NCI-H524 (cell line): ENCODE measurements at places on chromosomes 3 and 15.

GRCh38 chr3:54264050-54264449 lies 141.7 kb downstream of the CACNA2D3 start:
- no peak for DNase-seq

DNA sequence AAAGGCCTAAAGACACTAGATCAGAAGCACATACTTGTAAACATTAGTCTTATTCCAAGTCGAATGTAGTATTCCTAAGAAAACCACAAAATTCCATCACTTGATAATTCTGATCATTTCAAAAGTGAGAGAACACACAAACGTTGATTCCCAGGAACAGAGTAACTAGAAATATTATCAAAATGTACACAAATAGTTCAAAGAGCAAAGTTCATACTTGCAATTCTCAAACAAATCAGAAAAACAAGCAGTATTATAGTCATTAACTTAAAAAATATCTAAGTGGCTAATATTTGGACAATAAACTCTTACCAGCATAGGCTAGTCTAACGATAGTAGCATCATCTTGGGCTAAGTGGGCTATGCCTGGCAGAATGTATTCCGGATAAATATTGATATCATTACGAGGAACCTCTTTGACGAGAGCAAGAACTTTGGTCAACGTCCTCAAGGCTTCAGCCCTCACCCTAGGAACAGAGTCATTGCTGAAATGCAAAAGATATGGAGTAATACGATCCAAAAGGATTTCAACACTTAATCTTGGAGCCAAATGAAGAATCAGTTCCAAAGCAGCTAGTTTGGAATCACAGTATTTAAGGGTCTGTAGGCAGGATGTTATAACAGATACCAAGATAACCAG lies 13.3 kb downstream of the PIK3R4 start:
- no peak for DNase-seq

DNA sequence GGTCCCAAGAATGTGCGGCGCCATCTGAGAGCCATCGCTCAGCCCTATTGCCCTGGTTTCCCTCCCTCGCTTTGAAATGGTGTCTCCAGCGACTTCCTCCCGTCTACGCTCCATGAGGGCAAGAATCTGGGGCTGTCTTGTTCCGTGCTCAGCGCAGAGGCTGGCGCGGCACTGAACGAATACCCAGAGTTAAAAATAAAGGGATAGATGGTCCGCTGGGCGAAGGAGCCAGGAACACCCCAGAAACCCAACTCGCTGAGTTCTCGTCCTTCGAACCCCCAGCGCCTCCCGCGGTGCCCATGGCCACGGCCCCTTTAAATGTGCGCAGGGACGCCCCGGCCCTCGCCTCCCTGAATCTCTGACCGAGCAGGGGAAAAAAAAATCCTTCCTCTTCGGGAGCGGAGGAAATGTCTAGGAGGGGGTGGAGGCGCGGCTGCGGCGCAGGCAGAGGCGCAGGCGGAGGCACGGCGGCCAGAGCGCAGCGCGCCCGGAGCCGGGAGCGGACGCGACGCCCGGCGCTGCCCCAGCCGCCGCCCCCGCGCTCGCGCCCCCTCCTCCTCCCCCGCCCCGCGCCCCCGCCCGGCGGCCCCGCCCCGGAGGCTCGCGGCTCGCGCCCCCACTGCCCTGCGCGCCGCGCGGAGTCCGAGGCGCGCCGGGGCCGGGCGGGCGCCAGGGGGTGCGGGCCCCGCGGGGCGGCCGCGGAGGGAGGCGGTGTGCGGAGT lies 8.5 kb upstream of the FGD5 start:
- DNase-seq, result no peak

DNA sequence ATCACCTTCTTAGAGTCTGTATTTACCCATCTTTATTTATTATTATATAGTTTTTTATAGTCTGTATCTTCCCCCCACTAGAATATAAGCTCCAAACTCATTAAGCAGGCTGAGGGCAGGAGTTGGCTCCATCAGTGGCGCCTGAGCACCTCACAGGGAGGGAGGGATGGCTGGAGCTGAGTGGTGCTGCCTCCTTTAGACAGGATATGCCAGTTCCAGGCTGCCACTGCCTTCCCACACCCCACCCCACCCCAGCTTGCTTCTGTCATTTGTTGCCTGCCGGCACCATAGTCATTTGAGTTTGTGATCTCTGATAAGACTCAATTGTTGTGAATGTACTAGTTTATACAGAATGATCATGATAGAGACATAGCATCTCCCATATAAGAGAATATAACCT lies 85.5 kb downstream of the KLHL25 start:
- no peak for DNase-seq

DNA sequence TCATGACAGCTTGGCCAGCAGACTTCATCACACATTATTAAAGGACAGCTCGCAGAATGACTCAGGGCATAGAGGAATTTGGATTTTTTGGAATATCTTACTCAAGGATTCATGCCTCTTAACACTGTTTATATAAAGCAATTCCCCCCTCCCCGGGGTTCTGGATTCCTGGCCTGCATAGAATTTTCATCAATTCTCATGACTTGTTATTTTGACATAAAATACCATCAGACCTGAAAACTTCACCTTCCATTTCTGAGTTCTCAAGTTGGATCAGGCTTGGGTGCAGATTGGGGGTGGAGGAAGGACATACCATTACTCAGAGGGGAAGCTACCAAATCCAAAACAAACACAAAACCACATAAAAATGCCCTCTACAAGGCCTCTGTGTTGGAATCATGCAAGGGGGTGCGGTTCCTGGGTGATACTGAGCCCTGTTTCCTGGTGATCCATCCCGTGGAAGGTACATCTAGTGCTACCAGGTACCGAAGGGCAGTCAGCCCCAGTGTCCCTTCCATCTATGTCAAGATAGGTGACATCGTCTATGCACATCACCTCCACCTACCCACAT lies 95.3 kb downstream of the DAPK2 start:
- DNase-seq, result no peak

- DNase-seq, result no peak
Observed at GRCh38 chr3:56406826-56407515, 61.3 kb downstream of the ERC2 start.

DNA sequence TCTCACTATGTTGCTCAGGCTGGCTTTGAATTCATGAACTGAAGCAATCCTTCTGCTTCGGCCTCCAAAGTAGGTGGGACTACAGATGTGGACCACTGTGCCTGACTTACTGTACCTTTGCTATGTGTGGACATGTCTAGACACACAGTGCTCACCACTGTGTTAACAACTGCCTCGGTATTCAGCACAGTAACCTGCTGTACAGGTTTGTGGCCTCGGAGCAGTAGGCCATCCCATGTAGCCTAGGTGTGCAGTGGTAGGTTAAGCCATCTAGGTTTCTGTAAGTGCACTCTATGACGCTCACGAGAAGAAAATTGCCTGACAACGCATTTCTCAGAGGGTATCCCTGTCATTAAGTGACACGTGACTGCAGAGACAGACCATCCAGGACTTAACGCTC lies 70.3 kb downstream of the TAMM41 start:
- DNase-seq, result no peak

DNA sequence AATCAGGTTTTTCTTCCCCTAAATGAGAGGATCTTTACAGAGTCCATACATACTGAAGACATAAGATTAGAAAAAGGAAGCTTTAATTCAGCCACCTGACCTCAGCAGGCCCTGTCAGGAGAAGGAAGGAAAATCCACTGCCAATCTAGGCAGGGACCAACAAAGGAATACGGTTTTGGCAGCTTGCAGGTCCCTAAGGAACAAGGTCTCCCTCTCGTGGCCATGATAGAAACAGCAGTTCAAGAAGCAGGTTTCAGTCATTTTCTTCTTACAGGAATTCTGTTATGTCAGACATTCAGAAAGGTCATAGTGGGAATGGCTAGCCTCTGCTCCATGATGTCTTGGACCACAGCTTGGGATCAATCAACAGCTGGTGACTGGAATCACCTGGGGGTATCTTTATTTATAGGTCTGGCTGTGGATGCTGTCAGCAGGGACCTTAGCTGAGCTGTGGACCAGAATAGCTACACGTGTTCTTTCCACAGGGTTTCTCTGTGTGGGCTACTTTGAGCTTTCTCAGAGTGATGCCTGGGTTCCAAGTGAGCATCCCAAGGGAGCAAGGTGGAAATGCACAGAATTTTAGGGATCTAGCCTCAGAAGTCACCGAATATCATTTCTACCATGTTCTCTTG lies 9.4 kb upstream of the CMSS1 start:
- DNase-seq, result peak; percentile 23

GRCh38 chr15:31478702-31479221 lies 152.1 kb downstream of the KLF13 start:
- no peak for DNase-seq

DNA sequence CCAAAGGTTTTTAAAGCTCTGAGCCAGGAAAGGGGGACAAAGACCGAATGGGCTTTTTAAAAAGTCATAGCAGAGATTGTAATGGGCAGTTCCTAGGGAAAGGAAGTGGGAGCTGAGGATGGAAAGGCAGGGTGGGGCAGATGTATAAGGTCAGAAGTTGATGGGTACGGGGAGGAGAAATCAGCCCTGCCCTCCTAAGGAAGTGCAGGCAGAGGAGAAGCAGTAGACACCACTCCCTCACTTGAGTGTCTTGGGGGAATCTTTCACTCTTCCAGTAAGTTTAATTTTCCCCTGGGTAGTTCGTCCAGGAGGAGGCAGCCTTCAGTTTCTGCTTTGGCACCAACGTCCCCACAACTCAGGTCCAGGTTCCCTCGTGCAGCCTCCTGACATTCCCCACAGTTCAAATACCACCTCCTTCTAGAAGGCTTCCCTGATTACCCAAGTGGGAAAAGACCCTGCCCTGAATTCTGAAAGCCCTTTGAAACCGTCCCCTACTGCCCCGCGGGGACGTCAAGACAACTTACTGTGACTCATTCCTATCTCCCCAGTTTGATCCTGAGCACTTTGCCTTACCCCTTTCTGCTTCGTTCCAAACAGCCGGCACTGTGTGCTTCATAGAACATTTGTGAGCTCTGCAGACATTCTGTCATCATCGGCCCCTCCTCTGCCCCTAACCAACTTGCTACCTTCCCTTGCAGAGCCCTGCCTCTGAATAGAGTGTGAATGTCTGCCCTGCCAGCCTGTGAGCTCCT lies 14.3 kb upstream of the SRP14 start:
- no peak for DNase-seq

DNA sequence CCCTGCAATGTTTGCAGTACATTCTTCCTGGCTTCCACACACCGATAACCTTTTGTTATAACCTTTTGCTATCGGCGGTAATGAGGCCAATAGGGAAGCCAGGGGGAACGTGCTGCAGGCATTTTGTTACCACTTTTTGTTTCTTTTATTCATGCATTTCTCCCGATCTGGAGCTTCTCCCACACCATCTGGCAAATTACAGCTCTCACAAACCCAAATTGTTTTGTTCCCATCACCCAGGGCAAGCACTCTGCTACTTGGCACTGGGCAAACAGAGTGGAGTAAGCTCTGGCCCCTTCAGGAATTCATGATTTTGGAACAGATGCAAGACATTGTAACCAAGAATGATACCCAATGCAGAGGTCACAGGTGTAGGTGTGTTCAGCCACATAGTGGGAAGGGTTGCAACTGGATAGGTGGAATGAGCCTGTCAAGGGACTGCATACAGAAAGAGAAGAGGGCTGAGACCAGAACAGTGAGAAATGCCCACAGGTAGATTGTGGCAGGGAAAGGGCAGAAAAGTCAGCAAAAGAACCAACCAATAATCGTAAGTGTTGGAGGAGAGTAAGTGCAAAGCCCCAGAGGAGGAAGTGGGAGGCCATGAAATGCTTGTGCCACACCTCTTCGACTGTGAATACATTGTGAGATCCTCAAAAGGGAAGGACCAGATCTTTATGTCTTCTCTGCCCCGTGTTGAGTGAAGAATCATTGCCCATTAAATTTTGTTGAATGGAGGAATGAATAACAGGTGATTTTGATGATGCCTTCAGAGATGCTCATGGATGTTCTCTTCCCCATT lies 45.8 kb downstream of the PARP15 start:
- DNase-seq, result no peak

DNA sequence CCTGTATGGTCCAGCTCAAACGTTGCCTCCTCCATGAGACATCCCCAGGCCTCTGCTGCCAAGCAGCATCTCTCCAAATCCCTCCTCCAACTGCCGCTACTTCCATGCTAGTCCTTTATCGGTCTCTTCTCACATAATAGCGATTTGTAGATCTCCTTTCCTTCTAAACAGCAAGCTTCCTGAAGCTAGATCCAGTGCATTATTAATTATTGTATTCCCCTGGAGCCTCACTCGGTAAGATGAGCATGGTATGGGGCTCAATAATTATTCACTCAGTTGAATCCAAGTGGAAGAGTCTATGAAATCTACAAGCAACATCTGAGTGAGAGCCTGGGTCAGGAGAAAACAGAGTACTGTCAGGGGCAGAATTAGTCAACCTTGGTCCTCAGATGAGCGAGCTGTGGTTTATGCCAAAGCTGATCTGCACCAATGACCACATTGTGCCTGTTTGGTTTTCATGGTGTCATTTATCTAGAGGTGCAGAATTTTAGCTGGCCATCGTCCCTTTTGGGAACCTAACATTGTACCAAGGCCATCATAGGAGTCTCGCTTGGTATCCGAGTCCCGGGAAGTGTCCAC lies 93.8 kb upstream of the UBE2E1 start:
- DNase-seq, result no peak
